ENCODE measurements at places on chromosomes 3 and 15. TPM values are rescaled to one million over a fixed set of nuclear protein-coding genes. Genes with fewer than 3 reads are reported as not detected.
A peak's percentile ranks its signal among the peaks of the same experiment; 100 is the strongest.

DNA sequence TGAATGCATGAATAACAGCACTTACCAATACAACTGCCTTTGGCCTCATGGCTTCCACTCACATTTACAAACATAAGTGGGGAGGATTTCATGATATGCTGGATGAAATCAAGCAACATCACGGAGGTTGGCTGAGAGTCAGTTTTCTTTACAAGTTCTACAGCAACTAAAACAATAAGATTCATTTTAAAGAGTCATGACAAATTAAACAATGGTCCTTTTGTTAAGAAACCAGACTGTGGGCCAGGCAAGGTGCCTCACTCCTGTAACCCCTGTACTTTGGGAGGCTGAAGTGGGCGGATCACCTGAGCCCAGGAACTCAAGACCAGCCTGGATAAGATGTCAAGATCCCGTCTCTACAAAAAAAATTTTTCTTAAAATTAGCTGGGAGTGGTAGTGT, 12.4 kb downstream of the ATR start:
- peaks cover 9% of the 10 kb centered on the region for H3K4me1 ChIP-seq
- no peaks in the 10 kb centered on the region for H3K27me3 ChIP-seq
- H3K4me3 ChIP-seq: no peak overlapping the region
- no peak overlapping the region for H3K27ac ChIP-seq

DNA sequence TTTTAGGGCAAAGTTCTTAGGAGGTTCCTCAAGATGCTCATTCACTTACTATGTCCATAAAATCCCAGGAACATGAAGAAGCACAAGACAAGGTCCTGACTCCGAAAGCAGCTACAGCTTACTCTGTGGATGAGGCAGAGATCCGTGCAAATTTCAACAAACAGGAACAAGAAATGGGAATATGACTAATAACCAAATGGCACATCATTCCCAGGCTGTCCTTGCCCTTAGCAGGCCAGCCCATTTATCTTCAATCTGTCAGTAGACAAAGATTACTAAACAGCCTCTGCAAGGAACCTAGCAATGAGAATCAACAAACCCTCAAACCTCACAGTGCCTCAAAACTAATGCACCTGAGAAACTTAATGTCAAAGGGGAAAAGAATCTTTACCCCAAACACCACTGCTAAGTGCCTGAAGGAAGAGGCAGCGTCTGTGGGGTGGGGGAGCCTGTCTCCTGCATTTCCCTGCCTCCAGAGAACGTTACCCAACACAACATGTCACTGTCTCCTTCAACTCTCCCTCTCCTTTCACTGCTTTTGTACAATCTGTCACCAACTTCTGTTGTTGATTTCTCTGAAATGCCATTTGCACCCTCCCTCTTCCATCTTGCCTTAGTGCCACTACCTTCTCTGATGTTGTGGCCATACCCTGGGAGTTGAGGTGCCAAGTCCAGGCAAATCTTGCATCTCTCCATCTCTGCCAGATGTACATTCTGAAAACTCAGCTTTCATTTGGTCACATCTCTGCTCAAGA, 4.8 kb downstream of the TNFAIP8L3 start:
- H3K27ac ChIP-seq: no peak overlapping the region
- DNase-seq: no peak
- H3K4me3 ChIP-seq: no peak overlapping the region
- peaks cover 5% of the 10 kb centered on the region for H3K4me1 ChIP-seq
- peaks cover 58% of the 10 kb centered on the region for H3K27me3 ChIP-seq

The PDCD6IP gene
- 142 TPM for total RNA-seq

DNA sequence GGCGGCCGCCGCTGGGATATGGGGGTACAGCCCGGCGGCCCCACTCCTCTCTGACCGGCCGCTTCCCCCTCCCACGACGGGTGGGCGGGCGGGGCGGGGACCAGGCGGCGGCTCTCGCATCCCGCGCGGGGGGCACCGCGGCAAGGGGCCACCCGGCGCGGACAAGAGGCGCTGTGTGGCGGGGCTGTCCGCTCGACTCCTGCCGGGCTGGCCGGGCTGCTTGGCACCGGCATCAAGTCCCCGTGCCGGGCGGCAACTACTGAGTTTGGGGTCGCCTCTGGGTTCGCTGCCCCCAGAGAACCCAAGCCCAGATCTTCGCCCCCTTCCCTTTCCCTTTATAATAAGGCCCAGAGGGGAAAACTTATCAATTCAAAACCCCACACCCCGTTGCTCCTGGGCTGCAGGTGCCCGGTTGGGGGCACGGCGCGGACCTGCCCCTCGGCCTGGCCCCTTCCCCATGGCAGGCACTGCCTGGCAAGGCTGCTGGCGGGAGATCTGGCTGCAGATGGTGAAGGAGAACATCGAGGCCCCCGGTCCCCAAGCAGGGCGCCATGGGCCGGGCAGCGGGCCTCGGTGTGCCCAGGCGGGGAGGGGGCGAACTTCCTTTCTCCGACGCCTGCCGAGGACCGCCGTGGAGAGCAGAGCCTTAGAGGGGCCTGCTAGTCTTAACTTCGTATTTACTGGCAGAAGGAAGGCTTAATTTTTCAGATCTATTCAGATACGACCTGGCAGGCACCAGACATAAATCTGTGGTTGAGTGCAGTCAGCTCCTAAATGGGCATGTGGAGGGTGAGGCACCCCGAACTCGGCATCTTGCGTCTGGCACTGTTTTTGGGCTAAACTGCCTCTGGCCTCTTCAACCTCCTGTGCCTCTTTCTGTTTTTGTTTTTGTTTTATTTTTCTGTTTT, 911 bp downstream of the APBA2 start:
- no peaks in the 10 kb centered on the region for H3K36me3 ChIP-seq
- H3K27me3 ChIP-seq: no peaks in the 10 kb centered on the region
- no peak for DNase-seq
- peak overlapping the region; percentile 92 for H3K4me3 ChIP-seq

DNA sequence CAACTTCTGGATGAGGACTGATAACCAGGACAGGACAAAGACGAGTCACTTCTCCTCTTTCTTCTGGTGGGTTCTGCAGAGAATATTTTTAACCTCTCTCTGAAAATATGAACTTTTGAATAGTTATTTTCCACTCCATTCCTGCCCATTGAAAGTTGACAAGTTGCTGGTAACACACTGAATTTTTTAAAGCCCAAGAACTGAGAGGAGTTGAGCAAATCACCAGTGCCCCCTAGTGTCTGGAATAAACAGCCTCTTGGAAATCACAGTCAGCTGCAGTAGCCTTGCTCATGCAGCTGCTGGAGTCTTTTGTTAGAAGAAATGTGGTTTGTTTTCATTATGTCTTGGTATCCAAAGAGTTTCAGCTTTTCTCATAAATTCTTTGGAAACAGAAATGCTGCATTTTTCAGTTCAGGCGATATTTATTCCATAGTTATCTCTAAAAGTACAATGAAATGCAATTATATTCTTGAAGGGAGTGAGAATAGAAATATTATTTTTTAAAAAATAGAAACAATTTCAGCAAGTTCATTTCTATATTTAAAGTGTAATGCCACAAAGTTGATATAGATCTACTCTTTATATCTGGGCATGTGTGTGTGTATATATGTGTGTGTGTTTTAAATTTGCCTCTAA, 741.0 kb upstream of the CBLB start:
- H3K27me3 ChIP-seq: no peaks in the 10 kb centered on the region
- H3K4me3 ChIP-seq: no peak overlapping the region
- H3K4me1 ChIP-seq: peaks cover 6% of the 10 kb centered on the region
- H3K36me3 ChIP-seq: no peaks in the 10 kb centered on the region
- no peak overlapping the region for H3K27ac ChIP-seq

The CKMT1B gene
- 1.9 TPM for total RNA-seq

DNA sequence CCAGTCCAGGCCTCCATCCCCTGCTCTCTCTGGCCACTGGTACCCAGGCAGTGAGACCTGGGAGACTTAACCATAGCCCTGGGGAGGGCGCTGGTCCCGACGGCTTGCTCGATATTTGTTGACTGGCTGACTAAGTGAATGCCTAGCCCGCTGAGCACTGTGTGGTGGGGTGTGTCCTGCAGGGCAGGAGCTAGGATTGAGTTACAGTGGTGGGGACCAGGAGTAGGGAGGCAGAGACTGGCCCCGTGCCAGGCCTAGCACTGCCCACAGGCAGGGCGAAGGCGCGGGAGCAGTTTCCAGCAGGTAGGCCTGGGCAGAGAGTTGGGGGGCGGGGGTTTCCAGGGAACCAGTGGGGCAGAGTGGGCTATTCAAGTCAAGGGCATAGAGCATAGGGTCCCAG, at the start of gene VILL:
Gene VILL, plus strand, starts transcription at position 260 of the 400 bp plus-strand sequence. CDS start 2,887 bp downstream, outside the sequence.
- H3K27me3 ChIP-seq: peaks cover 4% of the 10 kb centered on the region
- DNase-seq: no peak
- H3K27ac ChIP-seq: no peak within 1 kb of the TSS
- peaks cover 22% of the 10 kb centered on the region for H3K4me1 ChIP-seq

DNA sequence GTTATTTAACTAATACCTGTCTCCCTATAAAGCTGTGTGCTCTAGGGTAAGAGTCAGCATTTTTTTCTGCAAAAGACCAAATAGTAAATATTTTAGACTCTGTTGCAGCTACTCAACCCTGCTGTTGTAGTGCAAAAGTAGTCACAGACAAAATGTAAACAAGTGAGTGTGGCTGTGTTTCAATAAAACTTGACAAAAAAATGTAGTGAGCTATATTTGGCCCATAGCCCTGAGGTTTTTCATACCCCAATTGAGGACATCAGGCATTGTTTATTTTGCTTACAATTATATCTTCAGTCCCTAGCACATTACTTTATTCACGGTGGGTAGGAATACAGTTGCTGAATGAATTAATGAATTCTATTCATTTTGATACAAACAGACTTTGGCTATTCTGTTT, 58.7 kb upstream of the TBC1D5 start:
- H3K4me3 ChIP-seq: no peak overlapping the region
- DNase-seq: no peak

The HTR3E gene
- not detected for total RNA-seq

The COPS2 gene
- total RNA-seq: 92.8 TPM

The TIGIT gene
- not detected for total RNA-seq

The SH2D7 gene
- not detected for total RNA-seq

DNA sequence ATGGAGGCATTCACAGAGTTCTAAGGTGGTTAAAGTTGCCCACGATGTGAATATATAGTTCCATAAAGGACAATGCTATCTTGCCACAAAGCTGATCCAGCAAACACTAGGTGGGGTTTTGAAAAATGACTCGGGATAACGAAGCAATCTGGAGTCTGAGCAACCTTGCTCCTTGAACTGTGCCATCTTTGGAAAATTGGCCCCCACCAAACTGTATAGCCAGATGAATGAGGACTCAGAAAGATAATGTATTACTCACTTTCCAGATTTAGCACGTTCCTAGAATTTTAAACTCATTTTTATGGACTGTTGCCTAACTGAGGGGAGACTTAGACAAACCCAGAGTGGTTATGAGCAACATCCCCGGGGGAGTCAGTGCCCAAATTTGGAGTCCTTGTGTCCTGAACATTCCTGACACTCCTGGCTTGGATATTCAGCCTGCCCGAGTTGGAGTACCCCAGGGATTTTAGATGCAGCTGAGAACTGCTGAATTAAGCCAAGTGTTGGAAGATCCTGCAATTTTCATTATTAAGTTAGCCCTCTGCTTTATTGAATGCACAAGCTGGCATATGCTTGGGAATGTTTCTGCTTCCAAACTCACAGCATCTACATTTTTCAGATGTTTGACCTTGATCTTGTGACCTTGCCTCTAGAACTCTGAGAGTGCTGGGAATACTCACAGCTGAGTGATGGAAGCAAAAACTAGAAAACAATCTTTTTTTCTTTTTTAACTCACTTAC, 8.8 kb upstream of the MAGI1 start:
- peaks cover 2% of the 10 kb centered on the region for H3K27me3 ChIP-seq
- no peak overlapping the region for H3K27ac ChIP-seq
- no peaks in the 10 kb centered on the region for H3K36me3 ChIP-seq
- H3K4me1 ChIP-seq: peaks cover 3% of the 10 kb centered on the region
- no peak for DNase-seq
- H3K4me3 ChIP-seq: no peak overlapping the region

- no peaks in the 10 kb centered on the region for H3K27me3 ChIP-seq
- peaks cover 12% of the 10 kb centered on the region for H3K36me3 ChIP-seq
- DNase-seq: no peak
- H3K27ac ChIP-seq: no peak overlapping the region
These were observed 15.4 kb upstream of the BTLA start for GRCh38 chr3:112514527-112515128.

The PPIP5K1 gene
- total RNA-seq: 33.1 TPM

The CXCR6 gene
- total RNA-seq: not detected

The KLHL6 gene
- total RNA-seq: 0.11 TPM

DNA sequence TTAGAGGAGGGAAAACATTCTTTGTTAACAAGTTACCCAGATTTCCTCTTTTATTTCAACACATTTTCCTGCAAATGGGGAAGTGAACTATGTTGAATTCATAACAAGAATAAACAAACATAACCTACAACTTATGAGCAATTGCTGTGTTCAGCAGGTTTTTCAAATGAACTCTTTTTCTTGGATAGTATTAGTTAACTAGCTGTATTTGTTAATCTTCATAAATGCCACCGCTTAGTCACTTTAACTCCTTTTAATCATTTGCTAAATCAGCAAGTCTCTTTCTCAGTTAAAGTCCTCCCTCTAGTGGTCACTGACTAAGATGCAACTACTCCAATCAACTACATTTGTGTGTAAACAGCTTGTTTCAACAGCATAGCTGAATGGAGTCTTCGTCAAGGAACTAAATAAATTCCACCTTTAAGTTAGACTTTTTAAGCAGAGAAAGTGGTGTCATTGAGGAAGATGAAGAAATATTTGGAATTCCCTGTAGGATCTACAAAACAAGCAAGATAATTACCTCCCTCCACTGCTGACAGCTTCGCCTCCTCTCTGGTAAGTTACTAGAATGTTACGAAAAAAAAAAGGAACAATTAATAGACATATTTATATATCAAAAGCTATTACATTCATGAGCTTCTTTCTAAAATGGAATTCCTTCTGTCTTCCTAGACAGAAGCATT, 1122.0 kb downstream of the ROBO1 start:
- no peaks in the 10 kb centered on the region for H3K27me3 ChIP-seq
- H3K4me3 ChIP-seq: no peak overlapping the region
- peak; percentile 19 for DNase-seq
- peaks cover 28% of the 10 kb centered on the region for H3K4me1 ChIP-seq

The SERPINI2 gene
- 0.86 TPM for total RNA-seq

DNA sequence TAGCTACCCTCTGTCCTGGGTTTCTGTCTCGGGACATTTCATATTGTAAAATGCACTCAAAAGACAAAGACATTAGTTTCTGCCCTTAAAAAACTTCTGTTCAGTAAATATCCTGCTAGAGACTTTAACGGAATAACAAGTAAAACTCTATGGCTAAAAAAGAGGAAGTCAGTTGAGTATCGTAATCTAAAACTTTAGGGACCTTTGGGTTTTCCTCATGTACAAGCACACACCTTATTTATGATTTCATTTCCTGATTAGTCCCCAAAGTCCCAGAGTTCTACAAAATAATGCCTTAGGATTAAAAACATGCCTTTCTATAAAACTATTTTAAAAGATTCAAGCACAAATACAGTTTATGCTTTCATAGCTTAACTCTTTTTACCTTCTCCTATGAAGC, 585.9 kb downstream of the UNC13C start:
- H3K4me1 ChIP-seq: no peaks in the 10 kb centered on the region
- H3K27ac ChIP-seq: no peak overlapping the region
- DNase-seq: no peak
- no peak overlapping the region for H3K4me3 ChIP-seq

The ANXA2 gene
- total RNA-seq: 129 TPM

Measured in neural crest cell (in vitro differentiated cells).